ENCODE measurements at places on chromosomes 13 and 19.

DNA sequence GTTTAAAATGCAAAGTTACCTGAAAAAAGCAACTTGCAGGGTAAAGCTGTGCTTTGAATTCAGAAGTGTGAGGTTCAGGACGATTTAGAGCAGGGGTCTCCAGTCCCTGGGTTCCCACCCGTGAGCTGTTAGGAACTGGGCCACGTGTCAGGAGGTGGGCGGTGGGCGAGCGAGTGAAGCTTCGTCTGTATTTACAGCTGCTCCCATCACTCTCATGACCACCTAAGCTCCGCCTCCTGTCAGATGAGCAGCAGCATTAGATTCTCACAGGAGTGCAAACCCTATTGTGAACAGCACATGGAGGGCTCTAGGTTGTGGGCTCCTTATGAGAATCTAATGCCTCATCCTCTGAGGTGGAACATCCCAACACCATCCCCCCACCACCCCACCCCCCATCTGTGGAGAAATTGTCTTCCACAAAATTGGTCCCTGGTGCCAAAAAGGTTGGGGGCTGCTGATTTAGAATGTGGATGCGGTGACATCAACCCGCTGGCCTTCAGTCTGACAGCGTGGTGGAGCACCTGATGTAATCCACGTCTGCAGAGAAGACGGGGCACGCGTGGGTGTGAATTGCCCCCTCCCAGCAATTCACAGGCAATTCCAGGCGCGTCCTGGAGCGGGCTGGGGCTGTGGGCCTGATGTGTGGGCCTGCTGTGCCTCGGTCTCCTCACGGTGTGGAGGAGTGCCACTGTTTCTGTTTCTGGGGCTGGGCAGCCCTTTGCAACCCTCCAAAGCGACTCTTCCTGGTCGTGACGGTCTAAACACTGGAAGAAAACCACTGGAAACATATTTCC lies 214.0 kb upstream of the SOX1 start:
- no peak for DNase-seq

GRCh38 chr19:12485571-12485970 lies 955 bp upstream of the ZNF709 start:
- DNase-seq: no peak

GRCh38 chr13:82407321-82407720 lies 1475.0 kb downstream of the SLITRK1 start:
- DNase-seq: no peak

DNA sequence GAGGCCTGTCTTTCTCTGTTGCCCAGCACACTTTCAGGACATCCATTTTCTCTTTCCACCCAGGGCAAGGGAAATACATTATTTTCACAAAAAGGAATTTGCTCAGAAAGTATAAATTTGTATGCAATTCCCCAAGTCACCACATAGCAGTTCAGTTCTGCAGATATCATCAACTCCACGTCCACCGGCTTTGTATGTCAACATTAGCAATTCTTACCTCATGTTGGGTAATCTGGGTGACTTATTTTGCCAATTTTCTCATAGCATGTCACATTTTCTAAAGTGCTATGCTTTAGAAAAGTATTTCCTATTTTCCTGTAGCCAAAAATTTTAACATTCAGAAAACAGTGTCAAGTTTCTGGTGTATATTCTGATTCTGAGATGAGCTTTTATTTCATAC lies 501.8 kb downstream of the EFNB2 start:
- DNase-seq: no peak

- DNase-seq: no peak
Measured at GRCh38 chr19:41323430-41324125, 13.6 kb downstream of the CCDC97 start.

DNA sequence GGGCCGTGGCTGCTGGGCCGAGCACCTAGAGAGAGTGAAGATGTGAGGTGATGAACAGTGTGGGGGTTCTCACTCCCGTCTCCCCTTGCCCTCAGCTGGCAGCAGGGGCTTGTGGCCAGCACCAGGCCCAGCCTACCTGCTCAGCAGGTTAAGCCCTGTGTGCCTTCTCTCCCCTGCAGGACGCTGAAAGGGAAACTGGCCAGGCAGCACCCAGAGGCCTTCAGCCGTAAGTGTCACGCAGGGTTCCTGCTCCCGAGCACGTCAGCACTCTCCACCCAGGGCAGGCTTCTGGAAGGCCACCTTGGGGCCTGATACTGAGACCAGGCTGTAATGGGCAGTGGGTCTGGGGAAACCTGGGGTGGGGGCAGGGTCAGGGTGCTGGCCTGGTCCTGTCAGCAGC lies 4.7 kb upstream of the UBA52 start:
- no peak for DNase-seq

GRCh38 chr13:99264051-99264450 lies 5.9 kb upstream of the GPR18 start:
- no peak for DNase-seq

- DNase-seq: no peak
Measured at GRCh38 chr13:51794964-51795363, 9.0 kb downstream of the DHRS12 start.

- DNase-seq: peak; percentile 68
Measured at GRCh38 chr19:940591-941291, 14.9 kb downstream of the ARID3A start.

- DNase-seq: no peak
Measured at GRCh38 chr13:107518780-107519179, 696.6 kb downstream of the LIG4 start.

DNA sequence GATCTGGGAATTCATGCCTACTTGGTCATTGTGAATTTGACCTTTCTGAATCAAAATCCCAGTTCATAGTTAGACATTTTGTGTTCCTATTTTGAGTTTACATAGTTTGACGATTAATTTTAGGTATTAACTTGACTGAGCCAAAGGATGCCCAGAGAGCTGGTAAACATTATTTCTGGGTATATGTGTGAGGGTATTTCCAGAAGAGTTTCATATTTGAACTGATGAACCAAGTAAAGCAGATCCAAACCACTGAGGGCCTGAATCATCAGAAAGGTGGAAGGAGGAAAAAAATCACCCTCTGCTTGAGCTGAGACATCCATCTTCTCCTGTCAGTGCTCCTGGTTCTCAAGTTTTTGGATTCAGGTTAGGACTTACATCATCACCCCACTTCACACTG lies 116.6 kb downstream of the CYSLTR2 start:
- DNase-seq: no peak

GRCh38 chr13:40069173-40070044 lies 413.9 kb downstream of the COG6 start:
- peak; percentile 69 for DNase-seq

DNA sequence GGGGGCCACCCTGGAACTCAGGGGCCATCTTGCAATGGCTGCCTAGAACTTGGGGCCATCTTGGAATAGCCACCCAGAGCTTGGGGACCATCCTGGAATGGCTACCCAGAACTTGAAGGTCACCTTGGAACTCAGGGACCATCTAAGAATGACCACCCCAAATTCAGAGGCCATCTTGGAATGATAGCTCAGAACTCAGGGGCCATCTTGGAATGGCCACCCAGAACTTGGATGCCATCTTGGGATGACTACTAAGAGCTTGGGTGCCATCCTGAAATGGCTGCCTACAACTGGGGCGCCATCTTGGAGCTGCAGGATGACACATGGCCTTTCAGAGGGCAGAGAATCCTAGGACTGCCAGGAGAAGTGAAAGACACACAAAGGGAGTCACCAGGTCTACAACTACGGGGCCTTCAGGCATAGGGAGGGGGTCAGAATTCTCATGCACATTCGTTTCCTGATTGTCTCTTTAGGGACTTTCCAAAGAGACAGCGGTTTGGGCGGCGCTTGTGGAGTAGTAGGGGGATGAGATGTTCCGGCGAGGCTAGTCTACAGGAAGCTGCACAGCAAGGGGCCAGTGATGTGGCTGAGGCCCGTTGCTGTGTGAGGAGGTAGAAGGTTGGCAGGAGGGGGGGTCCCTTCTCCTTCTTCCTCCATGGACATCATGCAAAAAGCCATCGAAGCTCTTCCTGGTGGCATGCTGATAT lies 125.0 kb downstream of the IER2 start:
- DNase-seq: no peak

DNA sequence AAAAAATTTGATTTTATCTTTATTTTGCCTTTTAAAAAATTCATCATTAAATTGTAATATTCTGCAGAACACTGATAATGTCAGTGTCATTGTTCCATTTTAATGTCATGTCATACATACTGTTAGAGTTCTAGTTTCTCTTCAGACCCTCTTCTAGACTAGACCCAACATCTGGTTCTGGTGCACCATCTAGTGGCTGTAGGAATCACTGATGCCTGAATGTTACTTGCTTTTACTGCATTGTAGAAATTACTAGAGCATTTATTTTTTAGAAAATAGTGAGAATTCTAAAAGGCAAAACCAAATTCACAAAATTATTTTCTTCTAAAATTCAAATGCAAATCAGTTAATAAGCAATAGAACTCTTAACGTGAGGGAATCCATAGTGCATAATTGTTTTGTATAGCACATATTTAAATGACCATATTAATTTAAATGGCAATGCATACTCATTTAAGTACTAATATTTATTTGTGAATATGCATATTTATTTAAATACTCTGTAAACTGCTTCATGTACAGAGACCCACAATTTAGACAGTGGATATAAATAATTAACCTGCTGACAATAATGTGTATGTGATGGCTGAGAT lies 425.7 kb downstream of the KLF12 start:
- peak; percentile 11 for DNase-seq

GRCh38 chr19:16032509-16033135 lies 43.7 kb upstream of the TPM4 start:
- DNase-seq: no peak

GRCh38 chr19:39160523-39160861 lies 34.9 kb downstream of the PAK4 start:
- no peak for DNase-seq

- DNase-seq: no peak
Measured at GRCh38 chr13:101424381-101425155, 8.3 kb upstream of the NALCN start.

- DNase-seq: no peak
Measured at GRCh38 chr13:31951215-31951678, 80.3 kb upstream of the FRY start.

GRCh38 chr19:7909471-7910067 lies 5.1 kb upstream of the TGFBR3L start:
- no peak for DNase-seq

DNA sequence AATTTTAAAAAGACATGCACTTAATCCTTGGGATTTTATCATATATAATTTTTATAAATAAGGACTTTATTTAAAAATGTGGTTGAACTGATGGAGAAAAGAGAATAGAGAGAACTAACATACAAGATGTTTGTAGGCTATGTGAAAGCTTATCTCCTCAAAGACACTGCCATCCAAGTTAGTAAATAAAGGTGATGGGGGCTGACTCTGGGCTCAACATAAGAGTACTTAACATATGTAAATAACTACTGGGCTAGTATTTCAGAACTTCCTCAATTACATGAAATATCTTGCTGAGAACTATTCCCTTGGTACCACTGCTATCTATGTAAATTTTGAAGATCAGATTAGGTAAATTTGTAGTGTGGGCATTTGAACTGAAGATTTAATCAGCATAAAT lies 1017.3 kb upstream of the PCDH20 start:
- no peak for DNase-seq

DNA sequence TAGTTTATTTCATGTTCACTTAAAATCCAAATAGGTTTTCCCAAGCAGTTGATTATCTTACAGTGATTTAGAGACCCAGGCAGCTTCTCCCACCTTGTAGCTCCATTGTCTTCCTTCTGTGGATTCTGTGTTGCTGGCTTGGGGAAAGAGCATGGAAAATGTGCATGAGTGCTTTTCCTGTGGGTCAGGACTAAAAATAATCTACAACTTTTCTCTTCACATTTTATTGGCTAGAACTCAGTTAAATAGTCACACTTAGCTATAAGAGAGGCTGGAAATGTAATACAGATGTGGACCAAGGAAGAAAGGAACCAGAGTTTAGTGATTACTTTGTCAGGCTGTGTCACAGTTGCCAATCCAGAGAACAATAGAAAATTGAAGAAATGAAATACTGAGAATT lies 198.8 kb downstream of the NBEA start:
- DNase-seq: no peak

Measured in stimulated activated CD4-positive, alpha-beta T cell treated with anti-CD3 and anti-CD28 coated beads, Interleukin-4, amount 100 ng/mL, for 4 hours (primary cell).